Activated CD8-positive, alpha-beta memory T cell treated with anti-CD3 and anti-CD28 coated beads for 24 hours (primary cell): ENCODE measurements at places on chromosomes 7 and 10.

DNA sequence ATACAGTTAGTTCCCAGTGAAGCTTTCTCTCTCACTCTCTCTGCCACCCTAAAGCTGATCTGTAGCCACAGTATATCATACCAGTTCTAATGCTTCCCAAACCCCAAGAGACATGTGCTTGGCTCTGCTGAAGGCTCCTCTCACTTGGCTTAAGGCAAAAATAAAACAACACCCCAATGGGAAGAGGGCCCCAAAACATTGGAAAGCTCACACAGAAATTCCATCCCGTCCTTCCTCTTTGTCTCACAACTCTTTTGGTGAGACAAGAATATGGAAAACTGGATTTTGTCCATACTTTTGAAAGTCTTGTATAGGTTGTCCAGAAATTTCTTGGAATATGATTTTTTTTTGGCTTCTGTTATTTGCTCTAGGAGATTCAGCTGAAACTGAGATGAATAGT lies 56.1 kb upstream of the WNT16 start:
- DNase-seq, result no peak

- peak; percentile 96 for DNase-seq
Measured at GRCh38 chr7:100469227-100470044, 5.4 kb upstream of the SPACDR start.

GRCh38 chr7:85074992-85075391 lies 111.9 kb downstream of the SEMA3D start:
- DNase-seq, result no peak

- DNase-seq, result no peak
Measured at GRCh38 chr7:106462365-106462859, 177.6 kb upstream of the NAMPT start.

GRCh38 chr10:95877881-95878280 lies 29.9 kb upstream of the CC2D2B start:
- DNase-seq, result no peak

GRCh38 chr7:88042157-88042556 lies 108.1 kb downstream of the ADAM22 start:
- DNase-seq, result no peak

GRCh38 chr7:22574754-22575520 lies 74.9 kb upstream of the STEAP1B start:
- no peak for DNase-seq

DNA sequence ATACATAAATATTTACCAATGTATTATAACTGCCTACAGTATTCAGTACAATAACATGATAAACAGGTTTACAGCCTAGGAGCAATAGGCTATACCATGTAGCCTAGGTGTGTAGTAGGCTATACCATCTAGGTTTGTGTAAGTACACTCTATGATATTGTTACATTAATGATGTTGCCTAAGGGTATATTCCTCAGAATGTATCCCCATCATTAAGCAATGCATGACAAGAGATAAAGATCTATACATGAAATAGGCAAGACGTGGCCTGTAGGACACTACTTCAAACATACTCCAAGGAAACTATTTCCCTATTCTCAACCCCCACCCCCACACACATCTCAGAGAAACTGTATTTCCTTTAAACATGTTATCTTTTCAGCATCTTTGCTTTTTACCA lies 15.3 kb upstream of the ADAM22 start:
- no peak for DNase-seq

DNA sequence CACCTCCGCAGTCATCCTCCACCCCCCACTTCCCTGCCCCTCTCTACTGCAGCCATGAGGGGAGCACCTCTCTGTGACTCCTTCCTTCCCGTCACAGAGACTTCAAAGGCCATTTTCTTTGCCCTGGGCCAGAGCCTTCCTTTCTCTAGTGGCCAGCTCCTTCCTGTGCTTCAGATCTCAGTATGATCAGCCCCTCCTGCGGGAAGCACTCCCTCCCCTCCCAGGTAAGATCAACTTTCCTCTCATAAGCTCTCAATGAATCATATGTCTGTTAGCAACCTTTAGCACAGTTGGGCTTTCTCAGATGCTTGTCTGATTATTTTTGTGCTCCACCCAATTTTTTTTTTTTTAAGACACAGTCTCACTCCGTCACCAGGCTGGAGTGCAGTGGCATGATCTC lies 241.0 kb upstream of the PRSS1 start:
- DNase-seq, result no peak
